ENCODE measurements at places on chromosomes 16 and 17.

DNA sequence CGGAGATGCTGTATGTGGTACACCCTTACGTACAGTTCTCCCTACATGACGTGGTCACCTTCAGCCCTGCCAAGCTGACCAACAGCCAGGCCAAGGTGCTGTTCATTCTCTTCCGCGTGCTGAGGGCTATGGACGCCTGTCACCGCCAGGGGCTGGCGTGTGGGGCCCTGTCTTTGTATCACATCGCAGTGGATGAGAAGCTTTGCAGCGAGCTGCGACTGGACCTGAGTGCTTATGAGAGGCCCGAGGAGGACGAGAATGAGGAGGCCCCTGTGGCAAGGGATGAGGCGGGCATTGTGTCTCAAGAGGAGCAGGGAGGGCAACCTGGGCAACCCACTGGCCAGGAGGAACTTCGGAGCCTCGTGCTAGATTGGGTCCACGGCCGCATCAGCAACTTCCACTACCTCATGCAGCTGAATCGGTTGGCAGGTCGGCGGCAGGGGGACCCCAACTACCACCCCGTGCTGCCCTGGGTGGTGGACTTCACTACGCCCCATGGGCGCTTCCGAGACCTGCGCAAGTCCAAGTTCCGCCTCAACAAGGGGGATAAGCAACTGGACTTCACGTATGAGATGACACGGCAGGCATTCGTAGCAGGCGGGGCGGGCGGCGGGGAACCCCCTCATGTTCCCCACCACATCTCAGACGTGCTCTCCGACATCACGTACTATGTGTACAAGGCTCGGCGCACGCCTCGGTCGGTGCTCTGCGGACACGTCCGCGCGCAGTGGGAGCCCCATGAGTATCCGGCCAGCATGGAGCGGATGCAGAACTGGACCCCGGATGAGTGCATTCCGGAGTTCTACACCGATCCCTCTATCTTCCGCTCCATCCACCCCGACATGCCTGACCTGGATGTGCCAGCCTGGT, 1.4 kb downstream of the WDR81 start:
- DNase-seq, result no peak

DNA sequence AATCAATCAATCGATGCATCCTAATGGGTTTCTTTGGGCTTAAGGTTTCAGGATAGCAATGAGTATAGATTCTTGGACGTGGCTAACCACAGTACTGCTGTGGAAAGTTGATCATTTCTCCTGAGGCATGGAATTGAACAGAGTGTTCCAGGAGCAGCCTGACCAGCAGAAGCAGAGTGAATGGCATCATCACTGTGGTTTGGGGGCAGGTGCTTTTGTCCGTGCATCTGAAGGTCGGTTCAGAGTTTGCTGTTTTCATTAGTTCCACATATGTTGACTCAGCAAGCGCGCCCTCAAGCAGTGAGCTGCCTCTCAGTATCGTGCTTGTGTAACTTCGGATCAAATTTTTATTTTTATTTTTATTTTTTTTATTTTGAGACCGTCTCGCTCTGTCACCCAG, 24.9 kb downstream of the KIAA0513 start:
- DNase-seq, result no peak

DNA sequence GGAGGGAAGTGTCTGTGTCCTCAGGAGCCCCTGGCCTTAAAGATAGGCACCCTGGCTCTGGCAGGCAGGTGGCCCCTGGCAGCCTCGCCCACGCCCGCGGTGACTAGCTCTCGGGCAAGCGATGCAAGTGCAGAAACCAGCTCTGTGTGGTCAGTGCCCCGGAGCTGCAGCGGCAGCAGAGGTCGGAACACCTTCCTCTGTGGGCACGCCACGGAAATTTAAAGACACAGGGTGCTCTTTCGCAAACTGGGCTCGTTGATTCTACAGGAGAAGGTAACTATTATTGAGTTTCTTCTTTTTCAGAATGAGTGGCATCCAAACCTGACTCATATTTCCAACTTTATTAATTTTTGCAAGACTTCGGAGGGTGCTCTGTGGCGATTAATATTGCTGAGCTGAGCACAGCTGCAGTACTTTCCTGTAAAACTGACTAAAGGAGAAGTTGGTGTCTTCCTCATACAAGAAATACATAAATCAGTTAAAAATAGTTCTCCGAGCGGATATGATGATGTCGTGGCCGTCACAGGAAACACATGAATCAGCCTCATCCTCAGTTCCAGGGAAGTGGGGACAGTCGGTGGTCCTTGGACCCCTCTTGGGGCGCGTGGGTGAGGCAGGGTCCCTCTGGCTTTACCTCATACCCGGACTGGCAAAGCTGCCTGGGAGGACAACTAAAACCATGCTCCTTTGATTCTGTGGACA, 120.2 kb downstream of the METRNL start:
- peak; percentile 54 for DNase-seq

GRCh38 chr17:58238147-58238634, at the start of gene LPO:
Gene LPO, plus strand, starts transcription at chr17:58238584. Its CDS starts 4,396 bp downstream, at chr17:58242980.
- no peak for DNase-seq

DNA sequence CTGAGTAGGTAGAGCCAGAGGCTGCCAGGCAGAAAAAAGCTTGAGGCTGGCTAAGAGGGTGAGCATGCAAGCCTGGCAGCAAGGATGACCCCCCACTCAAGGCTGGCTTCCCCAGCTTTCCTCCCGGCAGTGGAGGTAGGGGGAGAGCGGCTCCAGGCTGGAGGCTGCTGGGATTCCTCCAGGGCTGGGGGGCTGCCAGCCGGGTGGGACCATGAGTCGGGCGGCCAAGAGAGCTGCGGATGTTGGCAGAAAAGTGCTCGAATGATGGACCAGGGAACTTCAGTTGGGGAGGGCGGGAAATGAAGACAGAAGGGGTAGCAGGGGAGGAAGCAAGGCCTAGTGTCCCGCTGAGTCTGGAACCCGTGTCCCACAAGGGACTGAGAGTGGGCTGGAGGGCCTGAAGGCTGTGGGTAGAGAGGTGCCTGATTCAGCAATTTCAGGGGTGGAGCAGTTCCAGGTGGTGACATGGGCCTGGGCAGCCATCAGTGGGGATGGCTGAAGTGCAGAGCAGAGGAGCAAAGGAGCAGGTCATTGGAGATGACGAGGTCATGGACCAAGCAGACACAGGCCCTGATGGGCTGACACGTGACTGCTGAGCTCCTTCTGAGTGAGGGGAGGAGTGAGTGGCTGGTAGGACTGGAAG, 20.3 kb downstream of the HSD11B2 start:
- no peak for DNase-seq

- DNase-seq, result no peak
These were observed 40.2 kb downstream of the ZNF750 start for GRCh38 chr17:82799591-82799990.

- no peak for DNase-seq
These were observed 154.2 kb upstream of the SHISA6 start for GRCh38 chr17:11086646-11087340.

DNA sequence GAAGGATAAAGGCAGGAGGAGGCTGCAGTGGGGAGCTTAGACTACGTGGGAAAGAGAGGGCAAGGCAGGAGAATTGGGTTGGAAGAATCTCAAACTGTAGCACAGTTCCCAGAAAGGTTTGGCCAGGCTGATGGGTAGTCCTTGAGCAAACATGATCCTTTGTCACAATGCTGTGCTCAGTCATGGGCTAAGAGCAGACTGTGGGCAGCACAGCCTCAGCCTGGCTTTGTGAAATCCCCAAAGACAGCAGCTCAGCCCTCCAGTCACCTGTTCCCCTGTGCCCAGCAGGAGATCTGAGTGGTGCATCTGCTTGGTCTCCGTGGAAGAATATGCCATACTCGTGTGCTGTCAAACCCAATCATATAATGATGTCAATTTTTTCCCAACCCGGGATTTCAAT, 10.6 kb upstream of the ENGASE start:
- DNase-seq, result no peak

GRCh38 chr16:49652456-49653172, 203.3 kb downstream of the ZNF423 start:
- no peak for DNase-seq

DNA sequence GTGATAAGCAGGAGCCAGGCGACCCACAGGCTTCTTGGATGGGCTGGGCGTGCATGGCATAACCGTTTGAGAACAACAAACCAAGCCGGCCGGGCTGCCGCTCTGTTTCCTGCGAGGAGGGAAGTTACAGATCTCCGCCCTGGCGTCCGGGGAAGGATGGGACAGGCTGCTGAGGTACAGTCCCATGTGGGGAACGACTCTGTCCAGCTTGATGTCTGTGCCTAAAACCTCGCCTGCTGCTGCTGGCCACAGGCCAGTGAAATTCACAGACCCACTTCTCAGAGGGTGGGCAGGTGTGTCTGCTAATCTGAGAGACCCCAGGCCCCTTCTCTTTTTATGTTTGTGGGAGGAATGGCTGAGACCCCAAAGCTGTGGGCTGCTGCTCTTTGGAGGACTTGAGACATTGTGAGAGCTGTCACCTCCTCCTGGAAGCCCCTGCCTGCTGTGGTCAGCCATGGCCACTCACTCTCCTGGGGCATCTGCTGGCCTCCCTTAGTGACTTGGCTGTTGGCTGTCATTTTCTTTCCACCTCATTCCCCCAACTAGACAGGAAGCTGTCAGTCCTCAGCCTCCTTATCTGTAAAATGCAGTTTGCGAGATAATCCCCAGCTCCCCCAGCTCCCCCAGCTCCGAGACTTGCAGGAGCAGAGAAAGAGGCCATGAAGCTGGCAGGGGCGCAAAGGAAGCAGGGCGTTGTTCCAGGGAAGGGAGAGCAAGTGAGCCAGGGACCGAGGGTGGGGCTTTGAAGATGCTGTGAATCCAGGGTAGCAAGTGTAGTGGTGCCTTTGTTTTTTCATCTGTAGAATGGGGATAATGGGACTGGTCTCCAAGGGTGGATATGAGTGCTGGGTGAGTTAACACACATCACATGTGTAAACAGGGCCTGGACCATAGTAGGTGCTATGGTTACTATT, 51.0 kb downstream of the CMIP start:
- DNase-seq, result no peak

GRCh38 chr16:49378816-49379215, 5.2 kb downstream of the C16orf78 start:
- DNase-seq, result no peak

DNA sequence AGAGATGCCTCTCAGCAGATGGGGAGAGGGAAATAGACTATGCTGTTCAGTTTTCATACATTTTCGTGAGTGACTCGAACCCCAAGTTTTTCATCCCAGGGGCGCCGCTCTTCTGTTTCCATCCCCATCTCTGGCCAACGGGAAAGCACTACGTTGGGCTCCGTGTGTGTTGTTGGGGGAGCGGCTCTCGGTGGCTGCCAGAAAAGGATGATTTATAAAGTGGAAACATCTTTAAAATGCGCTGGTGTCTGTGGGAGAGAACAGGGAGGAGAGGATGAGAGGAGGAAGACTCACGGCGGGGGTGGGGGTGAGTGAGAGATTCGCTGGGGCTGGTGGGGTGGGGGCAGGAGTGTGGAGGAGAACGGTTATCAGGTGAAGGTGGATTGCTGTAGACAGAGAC, 5.8 kb downstream of the TBX4 start:
- DNase-seq, result no peak

DNA sequence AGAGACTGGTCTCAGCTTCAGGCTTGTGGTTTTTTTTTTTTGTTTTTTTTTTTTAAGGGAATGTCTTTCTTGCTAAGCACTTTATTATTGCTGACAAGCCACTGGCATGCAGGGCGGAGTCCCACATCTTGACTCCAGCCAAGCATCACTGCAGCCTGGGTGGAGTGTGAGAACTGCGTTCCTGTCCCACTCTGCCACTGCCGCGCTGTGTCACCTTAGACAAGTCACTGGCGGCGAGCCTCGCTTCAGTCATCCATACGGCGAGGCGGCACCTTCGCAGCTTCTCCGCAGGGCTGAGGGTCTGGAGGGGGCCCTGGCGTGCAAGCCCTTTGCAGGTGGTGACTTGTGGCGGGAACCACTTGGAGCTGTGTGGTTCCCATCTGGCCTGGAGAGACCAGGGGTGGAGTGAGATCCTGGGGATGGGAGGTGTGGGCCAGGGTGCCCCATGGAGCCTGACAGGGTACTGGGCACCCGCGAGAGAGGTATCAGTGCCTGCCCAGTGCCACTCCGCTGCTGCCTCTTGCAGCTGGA, 99.1 kb upstream of the CIBAR2 start:
- no peak for DNase-seq

- DNase-seq, result no peak
These were observed 10.7 kb downstream of the FSCN2 start for GRCh38 chr17:81538651-81539570.

GRCh38 chr17:17021194-17021863, 20.9 kb upstream of the MPRIP start:
- no peak for DNase-seq

- no peak for DNase-seq
These were observed 5.0 kb downstream of the SLC5A2 start for GRCh38 chr16:31487720-31488467.

- no peak for DNase-seq
These were observed 144.3 kb downstream of the AIPL1 start for GRCh38 chr17:6290488-6291196.

DNA sequence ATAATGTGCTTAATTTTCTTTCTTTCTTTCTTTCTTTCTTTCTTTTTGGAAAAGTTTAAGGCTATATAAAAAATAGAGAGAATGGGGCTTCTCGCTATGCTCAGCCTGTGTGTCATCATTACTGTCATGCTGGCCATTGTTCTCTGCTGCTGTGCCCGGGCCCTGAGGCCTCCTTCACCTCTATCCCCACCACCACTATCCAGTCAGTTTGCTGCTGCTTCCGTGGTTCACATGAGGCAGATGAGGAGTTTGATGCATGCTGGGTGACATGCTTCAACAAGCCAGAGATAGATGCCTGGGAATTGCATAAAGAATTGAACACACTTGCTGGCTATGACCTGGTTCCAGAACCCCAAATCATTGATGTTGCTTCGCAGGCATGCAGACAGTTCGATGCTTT, 36.3 kb downstream of the PITPNC1 start:
- no peak for DNase-seq

- no peak for DNase-seq
These were observed 71.0 kb upstream of the ATF7IP2 start for GRCh38 chr16:10314811-10315210.

- no peak for DNase-seq
These were observed 6.7 kb upstream of the CMIP start for GRCh38 chr16:81437865-81438264.

DNA sequence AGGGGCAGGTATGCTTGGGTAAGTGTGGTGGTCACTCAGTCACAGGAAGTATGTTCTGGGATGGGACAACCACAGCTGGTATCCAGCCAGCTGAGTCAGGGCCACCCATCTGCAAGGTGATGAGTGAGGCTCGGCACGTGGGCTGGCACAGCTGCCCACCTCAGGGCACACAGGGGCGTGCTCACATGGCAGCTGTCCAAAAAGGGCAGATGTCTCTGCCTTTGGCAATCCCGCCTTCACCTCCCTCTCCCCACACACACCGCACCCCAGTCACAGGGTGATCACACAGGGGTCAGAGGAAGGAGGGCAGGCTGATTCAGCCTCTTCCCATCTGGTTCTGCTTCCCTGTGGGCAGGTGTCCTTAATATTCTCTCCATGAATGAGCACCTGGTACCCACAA, 85.9 kb upstream of the TOB1 start:
- no peak for DNase-seq

GRCh38 chr17:50470426-50470825, 1.7 kb upstream of the CHAD start:
- DNase-seq, result no peak

Measured in activated CD4-positive, alpha-beta T cell treated with anti-CD3 and anti-CD28 coated beads for 24 hours (primary cell).